ENCODE measurements at places on chromosomes 4 and X.

DNA sequence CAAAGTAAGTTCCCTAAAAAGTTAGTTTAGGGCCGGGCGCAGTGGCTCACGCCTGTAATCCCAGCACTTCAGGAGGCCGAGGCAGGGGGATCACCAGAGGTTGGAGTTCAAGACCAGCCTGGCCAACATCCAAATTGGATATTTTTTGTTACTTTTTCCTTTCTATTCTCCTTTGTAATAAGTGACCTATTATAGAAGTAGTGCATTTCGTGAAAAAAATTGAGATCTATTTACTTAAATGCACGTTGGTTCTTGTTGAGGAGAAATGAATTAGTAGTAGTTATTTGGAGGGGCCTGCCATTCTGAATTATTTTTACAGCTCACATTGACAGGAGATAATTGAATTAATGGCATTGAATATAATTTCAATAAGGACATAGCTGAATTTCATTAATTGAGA lies 22.3 kb upstream of the NDUFC1 start:
- DNase-seq, result no peak

GRCh38 chrX:153365670-153366069 lies 31.7 kb downstream of the ZNF275 start:
- DNase-seq, result no peak

DNA sequence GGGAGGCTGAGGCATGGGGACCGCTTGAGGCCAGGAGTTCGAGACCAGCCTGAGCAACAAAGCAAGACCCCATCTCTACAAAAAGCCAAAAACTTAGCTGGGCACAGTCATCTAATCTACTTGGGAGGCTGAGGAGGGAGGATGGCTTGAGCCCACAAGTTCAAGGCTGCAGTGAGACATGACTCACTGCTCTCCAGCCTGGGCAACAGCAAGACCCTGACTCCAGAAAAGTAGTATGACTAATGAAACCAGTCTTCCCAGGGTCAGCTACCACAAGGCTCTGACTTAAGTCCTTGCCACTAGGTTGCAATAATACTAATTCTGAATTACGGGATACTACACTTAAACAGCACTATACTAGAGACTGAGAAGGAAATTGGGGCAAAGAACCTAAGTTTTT lies 33.1 kb downstream of the ERVMER34-1 start:
- DNase-seq, result no peak

DNA sequence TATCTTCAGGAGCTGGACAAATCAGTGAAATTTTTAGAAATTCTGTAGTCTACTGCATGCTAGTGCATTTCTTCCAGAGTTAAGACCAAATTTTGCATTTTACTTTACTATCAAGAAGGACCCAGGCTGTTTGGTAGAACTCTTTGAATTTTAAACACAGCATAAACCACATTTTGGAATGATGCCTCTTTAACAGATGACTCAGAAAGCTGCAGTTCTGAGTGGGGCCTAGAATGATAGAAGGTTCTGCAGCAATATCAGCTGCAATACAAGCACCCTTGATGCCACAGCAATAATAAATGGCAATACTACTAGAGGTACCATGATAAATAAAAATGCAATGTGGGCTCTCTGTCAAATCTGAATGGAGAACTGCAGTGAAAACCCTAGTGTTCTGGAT lies 198.7 kb downstream of the TMA16 start:
- DNase-seq, result no peak

- DNase-seq, result no peak
Measured at GRCh38 chr4:89995006-89995405, 100.4 kb downstream of the MMRN1 start.

GRCh38 chr4:28831867-28832266 lies 1888.3 kb upstream of the PCDH7 start:
- DNase-seq, result no peak

- no peak for DNase-seq
Measured at GRCh38 chr4:109648266-109648996, 54.8 kb downstream of the CASP6 start.

DNA sequence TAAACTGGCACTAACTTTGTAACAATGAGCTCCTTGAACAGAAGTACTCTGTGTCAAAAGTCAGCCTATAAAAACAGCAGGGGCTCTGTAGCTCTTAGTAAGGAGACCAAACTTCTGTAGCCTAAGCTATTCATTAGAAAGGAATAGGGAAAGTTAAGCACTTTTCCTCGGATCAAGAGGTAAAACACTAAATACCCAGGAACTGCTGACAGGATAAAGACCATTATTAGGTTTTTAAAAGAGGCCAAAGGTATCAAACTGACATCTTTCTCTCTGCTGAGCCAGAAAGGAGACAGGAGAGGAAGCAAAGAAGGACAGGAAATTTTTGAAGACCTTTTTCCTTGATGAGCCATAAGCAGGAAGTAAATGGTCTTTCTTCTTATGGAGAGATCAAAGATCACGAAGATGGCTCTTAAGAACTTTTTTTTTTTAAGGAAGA lies 31.9 kb downstream of the ANAPC10 start:
- no peak for DNase-seq

DNA sequence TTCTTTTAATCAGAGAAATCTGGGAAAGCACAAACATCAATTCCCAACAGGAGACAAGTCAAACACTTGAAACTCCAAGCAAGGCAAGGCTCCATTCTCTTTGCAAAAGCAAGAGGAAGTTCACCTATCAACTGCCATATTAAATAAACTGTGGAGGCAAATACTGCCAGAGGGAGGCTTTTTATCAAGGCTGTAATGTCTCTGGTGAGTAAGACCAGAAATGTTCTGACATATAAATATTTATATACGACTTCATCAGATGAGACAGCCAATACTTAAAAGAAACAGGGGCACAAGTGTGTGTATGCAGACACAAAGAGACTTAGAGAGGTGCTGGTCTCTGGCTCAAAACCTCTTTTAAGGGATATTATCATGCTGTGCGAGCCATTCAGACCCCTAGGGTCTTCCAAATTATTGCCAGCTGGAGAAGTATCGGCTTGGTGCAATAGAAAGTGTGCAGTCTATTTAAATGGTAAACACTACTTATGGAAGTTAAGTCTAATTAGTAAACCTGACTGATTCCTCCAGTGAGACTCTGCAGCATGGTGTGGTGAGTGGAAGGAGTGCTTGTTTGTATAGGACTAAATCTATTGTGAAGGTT lies 24.4 kb downstream of the DCX start:
- no peak for DNase-seq

DNA sequence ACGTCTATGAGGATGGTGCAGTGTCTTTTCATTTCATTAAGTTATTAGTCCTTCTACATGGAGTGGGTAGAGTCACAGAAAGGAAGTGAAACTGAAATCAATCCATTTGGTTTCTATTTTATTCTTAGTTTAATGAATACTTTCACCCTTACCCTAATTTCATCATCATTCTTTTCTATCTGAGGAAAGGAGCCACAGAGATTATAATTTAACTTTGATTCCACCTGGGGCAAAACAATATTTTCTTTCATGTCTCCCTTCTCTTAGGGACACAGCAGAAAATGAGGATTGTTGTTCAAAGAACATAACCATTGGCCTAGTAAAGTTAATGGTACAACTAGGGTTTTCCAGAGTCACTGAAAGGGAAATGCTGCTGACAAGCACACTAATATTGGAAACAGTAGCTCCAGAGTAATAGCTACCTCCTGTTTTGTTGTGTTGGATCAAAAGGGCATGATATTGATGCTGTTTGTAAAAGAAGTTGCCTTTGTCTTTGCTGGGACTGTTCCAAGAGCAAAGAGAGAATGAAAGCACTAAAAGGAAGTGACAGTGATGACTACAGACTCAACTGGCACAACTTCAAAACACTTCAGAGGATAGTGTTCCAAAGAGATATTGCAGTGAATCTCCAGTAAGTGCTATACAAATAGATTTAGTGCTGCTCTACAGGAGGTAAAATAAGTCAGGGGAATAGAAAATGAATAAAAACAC lies 247.1 kb upstream of the PITX2 start:
- DNase-seq, result no peak

Data from NCI-H1694 (cell line).